Activated CD4-positive, alpha-beta T cell treated with anti-CD3 and anti-CD28 coated beads for 48 hours (primary cell): ENCODE measurements at places on chromosomes 11 and 22.

DNA sequence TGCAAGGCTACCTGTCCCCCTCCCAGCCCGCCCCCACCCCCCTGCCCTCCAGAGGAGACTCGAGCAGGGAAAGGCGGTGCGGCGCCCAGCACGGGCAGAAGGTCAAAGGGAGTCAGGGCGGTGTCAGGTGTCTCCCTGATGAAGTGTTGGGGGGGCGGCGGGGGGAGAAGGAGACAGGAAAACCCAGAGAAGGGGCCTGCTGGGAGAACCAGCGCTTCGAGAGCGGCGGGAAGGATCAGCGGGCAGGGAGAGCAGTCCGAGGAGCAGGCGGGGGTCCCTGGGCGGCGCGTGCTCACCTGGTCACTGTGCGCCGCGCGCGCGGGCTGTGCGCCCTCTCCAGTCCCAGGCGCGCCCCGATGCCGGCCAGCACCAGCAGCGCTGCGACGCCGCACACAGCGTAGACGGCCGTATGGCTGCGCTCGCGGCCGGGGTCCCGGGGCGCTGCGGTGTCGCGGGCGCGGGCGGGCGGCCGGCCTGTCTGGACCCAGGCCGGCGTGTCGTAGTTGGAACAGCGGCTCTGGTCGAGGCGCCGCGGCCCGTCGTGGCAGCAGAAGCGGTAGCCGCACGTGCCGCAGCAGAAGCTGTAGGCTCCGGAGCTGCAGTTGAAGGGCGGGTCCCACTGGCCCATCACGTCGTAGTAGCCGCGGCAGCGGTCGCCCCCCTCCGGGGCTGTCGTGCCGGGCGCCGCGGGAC is 886 bp downstream of the SHISA8 start:
- DNase-seq: no peak

DNA sequence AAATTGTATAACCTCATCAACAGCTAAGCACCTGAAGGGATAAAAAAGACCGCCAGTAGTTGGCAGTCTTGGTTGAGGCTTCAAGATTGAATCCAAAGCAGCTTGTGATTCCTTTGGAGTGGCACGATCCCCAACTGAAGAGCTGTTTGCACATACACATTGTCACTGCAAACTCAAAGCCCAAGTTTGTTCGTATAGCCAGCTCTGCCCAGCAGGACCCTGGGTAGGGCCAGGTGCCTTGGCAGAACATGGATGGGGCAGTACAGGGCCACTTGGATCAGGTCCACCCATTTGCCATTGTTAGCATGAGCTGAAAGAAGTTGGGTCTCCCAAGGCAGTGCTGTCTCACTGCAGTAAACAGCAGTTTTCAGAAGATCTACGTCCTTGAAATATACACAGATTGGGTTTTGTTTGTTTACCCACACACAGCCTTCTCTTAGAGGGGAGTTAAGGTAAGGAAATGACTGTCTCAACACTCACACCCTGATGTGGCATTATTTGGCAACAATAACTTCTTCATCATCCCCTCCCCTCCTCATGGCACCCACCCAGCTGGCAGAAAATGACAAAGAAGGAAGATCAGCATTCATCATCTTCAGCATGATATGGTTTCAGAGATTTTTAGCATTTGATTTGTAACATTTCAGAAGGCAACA is 132.9 kb downstream of the COMMD9 start:
- DNase-seq: no peak

DNA sequence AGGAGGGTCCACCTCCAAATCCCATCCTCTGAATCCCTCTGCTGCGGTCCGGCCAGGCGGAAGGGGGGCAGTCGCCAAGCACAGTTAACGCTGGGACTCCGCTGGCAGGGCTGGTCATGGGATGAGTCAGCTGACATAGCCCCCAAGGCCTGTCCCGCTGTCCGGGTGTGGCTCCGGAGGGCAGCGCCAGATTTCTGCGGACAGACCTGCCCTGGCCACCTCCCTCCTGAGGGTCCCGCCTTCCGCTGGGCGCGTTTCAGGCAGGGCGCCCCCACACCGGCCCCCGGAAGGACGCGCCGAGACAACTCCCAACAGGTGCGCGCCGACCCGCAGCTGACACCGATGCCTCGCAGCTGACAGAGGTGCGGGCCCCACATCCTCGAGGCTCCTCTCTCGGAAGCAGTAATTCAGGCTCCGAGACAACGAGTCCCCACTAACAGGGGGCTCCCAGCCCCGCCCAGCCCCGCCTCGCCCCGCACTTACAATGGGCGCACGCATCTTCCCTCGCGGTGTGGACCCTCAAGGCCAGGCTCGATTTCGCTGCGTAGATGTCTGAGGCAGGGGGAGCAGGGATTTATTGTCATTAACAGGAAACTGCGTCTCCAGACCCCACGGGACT is 607 bp downstream of the PLAAT3 start:
- DNase-seq: peak; percentile 47

DNA sequence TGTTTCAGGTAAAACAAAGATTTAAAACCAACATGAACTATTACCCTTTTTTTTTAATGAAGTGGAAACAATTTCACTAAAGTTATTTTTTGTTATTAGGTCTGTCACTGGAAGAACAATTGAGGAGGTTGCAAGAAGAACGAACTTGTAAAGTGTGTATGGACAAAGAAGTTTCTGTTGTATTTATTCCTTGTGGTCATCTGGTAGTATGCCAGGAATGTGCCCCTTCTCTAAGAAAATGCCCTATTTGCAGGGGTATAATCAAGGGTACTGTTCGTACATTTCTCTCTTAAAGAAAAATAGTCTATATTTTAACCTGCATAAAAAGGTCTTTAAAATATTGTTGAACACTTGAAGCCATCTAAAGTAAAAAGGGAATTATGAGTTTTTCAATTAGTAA is 30.9 kb downstream of the BIRC2 start:
- DNase-seq: no peak

- DNase-seq: peak; percentile 40
Measured at GRCh38 chr11:128480066-128480465, 107.3 kb downstream of the ETS1 start.

DNA sequence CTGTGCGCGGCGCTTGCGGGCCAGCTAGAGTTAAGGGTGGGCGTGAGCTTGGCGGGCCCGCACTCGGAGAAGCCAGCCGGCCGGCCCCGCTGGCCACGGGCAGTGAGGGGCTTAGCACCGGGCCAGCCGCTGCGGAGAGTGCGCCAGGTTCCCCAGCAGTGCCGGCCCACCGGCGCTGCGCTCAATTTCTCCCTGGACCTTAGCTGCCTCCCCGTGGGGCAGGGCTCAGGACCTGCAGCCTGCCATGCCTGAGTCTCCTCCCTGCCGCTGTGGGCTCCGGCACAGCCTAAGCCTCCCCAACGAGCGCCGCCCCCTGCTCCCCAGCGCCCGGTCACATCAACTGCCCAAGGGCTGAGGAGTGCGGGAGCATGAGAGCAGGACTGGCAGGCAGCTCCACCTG is 5.2 kb upstream of the PES1 start:
- no peak for DNase-seq

DNA sequence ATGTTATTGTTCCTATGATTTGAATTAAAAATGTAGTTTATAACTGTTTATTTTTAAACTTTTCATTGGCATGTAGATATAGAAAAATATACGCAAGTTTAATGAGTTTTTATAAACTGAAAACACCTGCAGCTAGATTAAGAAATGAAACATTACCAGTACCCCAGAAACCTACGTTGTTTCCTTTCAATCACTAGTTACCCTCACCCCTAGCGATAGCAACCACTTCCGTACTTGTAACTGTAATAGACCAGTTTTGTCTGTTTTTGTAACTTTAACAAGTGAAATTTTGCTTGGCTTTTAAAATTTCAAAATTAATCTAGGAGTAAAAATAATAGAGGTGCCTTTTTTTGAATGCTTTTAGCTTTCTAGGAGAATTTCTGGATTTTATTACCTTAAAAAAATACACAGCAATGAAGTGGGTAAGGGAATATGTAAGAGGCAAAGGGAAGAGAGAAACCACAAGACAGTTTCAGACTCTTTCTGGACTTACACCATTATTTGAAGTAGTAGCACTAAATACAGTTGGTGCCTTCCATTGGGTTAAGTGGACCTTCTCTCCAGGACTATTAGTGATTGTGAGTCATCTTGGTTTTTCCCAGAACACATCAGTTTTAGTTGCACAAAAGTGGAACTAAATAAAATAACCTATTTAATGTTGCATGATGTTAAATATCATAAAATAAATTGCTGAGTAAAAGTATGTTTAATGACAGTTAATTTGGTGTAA is 18.7 kb upstream of the NAT10 start:
- DNase-seq: no peak

GRCh38 chr22:19035474-19036228 is 86.6 kb downstream of the DGCR2 start:
- DNase-seq: no peak

DNA sequence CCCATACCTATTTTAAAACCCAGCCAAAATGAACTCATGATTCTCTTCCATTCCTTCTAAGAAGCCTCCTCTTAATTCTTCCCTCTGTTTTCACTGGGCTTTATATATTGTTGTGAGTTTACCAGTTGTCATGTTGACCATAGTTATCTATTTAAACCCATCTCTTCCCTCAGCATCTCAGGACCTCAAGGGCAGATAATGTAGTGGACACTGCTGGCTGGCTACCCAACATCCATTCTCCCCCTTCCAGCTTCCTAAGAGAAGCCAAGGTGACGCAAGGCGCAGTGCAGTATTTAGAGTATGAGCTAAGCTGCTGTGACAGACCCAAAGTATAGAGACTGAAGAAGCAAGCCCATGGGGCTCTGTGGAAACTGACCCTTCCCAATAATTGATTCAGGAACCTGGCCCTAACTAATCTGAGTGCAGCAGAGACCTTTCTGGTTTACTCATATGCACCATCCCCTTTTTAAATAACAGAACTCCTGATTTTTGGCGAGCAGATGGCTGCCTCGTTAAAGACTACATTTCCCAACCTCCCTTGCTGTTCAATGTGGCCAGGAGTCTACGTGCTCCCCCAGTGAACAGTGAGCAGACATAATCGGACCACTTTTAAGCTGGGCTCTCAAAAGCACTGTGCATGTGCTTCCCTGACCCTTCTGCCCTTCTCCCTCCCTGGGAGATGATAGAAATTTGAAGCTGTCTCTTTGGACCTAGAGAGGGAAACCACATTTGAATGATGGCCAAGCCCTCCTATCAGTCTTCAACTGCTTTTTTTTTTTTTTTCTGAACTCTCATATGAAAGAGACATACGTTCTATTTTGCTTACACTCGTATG is 28.1 kb upstream of the CREB3L1 start:
- DNase-seq: no peak

- DNase-seq: no peak
Measured at GRCh38 chr11:106473089-106473722, 395.7 kb downstream of the AASDHPPT start.

- DNase-seq: no peak
Measured at GRCh38 chr11:122093731-122094275, 22.2 kb downstream of the BLID start.

DNA sequence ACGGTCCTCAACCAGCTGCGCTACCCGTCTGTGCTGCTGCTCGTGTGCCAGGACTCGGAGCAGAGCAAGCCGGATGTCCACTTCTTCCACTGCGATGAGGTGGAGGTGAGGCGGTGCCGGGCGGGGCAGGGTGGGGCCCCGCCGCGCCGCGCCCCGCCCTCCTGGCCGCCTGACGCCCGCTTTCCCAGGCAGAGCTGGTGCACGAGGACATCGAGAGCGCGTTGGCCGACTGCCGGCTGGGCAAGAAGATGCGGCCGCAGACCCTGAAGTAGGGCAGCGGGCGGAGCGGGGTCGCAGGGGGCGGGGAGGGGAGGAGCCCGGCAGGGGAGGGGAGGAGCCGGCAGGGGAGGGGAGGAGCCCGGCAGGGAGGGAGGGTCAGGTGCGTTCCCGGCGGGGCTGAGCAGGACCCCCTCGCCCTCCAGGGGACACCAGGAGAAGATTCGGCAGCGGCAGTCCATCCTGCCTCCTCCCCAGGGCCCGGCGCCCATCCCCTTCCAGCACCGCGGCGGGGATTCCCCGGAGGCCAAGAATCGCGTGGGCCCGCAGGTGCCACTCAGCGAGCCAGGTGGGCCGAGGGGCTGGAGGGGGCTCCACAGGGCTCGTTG is 14.7 kb downstream of the EPS8L2 start:
- peak; percentile 40 for DNase-seq

DNA sequence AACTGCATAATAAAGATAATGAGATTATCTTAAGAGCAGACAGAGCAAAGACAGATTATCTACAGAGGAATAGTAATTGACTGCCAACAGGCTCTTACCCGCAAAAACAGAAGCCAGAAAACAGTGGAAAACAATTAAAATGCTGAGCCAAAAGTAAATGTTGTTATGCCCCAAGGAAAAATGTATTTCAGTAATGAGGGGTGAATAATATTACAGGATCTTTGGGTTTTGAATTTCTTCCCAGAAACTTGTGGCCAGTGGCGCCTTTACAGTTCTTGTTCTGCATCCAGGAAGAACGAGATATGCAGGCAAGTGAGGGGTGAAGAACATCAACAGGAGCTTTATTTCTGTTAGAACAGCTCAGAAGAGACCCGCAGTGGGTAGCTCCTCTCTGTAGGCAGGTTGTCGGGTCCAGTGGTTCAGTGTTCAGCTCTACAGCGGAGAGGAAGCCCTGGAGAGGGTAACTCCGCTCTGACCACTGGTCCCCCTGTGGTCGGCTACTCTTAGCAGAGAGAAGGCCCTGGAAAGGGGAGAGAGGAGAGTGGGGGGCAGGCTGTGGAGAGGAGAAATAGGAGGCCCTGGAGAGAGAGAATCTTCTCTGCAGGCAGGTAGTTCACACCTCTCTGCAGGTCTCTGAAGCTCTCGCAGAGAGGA is 51.8 kb upstream of the SC5D start:
- no peak for DNase-seq

GRCh38 chr11:102085864-102086551 is 24.2 kb upstream of the YAP1 start:
- no peak for DNase-seq

DNA sequence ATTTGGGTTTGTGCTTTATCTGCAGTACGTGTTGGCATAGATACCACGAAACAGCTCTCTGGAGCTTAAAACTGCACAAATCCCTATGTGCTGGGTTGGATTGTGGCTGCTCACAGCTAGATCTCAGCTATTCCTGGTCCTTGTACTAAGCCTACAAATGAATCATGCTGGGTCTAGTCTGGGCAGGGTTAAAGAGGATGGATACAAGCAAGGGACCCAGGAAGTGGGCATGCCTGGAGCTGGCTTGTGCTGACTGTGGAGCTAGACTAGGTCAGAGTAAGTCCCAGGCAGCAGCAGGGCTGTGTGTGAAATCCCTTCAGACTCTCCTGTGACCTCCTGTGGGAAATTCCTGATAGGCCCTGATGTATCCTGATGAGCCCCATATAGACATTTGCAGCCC is 3.9 kb upstream of the E2F8 start:
- no peak for DNase-seq

DNA sequence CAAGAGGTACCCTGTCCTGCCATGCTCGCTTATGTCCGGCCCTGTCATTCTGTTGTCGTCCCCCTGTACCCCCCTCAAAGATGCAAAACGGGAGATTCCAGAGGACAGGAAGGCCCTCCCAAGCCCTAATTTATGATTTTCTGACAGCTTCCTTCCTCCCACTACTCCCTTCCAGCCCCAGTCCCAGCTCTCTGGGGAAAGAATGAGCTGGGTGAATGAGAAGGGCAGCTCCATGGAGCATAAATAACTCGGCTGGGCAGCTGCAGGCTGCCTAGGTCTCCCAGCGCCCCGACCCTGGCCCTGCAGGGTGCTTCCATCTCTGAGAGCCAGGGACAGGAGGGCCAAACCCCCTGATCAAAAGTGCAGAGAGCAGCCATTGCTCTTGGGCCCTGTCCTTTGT is 3.9 kb upstream of the EMID1 start:
- no peak for DNase-seq
